Activated T-helper 9 cell treated with anti-CD3 and anti-CD28 coated beads, Interleukin-2, amount 50 U/mL, for 16 hours (primary cell): ENCODE measurements at places on chromosomes 5 and 9.

- no peak for DNase-seq
Measured at GRCh38 chr5:156340893-156341292, 13.9 kb downstream of the SGCD start.

DNA sequence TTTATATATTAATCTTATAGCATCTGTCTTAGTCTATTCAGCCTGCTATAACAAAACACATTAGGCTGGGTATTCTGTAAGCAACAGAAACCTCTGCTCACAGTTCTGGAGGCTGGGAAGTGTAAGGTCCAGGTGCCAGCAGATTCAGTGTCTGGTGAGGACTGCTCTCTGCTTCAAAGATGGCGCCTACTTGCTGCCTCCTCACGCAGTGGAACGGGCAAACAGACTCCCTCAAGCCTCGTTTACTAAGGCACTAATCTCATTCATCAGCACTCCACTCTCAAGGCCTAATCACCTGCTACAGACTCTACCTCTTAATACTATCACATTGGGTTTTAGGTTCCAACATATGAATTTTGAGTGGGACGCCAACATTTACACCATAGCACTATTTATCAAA, 5.2 kb upstream of the TBC1D2 start:
- no peak for DNase-seq

- no peak for DNase-seq
Measured at GRCh38 chr9:22308177-22308576, 138.4 kb upstream of the DMRTA1 start.

- DNase-seq: no peak
Measured at GRCh38 chr5:148750614-148751013, 75.8 kb upstream of the ADRB2 start.

DNA sequence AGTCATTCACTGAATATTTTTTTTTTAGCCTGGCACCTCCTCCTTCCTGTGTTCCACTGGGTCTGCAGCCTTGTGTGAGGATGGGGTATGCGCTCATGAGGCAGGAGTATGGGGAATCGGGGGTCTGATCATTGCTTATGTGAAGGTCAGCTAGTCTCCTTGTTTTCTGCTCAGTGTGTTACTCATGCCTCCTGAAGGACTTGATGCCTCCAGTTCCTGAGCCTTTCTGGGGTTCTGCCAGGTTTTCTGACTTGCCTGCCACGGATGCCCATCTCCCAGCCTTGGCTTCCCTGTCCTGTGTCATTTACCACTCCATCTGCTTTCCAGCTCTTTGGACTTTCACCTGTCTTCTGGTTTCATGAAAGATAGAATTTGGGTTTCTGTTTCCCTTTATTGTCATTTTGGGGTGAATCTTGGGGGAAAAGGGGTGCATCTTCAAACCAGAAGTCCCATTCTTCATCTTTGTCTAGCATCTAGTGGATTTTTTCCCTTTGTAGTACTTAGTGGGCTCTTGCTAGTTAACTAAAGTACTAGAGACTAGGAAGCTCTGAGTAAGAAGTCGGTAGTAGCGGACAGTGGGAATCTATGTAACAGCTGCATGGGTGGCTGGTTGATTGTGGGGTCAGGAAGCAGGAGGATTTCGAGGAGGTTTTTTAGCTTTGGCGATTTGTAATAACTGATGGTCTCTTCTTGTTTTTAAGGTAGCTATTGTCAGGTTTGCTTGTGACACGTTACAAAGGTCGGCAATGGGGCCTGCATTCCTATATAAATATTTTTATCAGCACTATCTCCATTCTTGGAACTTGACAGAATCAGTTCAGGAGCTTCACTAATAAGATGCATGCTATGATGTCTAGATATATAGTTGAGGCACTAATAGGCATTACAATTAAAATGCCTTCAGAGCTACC, 8.2 kb downstream of the OTULIN start:
- DNase-seq: no peak
